ENCODE measurements at places on chromosomes 13 and 19.
A peak's percentile ranks its signal among the peaks of the same experiment; 100 is the strongest.

GRCh38 chr13:36369268-36370107, 23.3 kb upstream of the SPART start:
- no peak for DNase-seq

- no peak for DNase-seq
These were observed 593.2 kb downstream of the LMO7 start for GRCh38 chr13:76229281-76229680.

DNA sequence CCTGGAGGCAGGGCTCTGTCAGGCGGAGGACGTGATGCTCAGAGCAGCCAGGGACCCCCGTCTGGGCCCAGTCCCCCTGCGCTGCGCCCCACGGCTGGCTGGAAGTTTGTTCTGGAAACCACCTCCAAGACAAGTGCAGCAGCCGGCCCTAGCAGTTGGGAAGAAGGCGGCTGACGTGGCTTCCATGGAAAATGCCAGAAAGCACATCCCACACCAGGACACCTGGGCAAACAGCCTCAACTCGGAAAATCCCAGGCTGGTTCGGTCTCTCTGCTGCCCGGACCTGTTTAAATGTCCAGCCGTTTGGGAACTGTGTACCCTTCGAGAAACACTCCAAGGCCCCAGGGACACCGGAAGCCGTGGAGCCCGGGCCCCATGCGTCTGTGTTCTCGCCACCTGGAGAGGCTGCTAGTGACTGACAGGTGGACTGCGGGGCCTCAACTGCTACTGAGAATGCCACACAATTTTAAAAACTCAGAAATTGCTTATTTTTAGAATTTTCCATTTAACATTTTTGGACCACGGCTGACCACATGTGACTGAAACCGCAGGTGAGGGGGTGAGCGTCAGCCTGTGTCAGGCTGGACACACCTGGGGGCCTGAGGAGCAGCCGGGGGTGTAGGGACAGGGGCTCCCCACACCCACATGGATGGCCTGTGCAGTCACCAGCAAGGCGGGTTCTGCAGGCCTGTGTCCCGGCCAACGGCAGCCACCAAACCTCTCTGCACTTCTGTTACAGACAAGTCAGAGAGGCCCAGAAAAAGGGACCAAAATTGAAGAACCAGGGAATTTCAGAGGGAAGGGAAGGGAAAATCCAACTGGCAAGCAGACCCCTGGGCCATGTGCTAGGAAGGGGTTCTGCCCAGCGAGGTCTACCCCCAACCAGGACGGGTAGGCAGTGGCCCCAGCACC, 31.7 kb downstream of the RASA3 start:
- no peak for DNase-seq

DNA sequence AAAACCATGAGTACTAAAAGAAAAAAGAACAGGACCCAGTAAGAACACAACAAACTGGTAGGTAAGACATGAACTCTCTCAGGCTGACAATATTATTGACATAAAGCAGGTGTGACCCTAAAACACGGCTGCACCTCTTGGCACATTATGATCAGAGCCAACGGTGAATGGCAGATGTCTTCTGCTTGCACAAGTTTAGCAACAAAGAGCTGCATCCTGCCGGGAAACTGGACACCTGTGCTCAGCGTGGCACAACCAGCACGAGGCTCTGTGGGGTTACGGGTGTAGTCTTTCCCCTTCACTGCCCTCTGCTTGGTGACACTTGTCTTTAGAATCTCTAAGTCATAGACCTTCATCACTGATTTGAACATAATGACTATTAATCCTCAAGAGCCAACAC, 97.9 kb downstream of the DOCK9 start:
- DNase-seq: no peak

GRCh38 chr13:86581706-86582105, 782.5 kb upstream of the SLITRK6 start:
- DNase-seq: no peak

GRCh38 chr19:47492571-47493377, 8.8 kb upstream of the KPTN start:
- no peak for DNase-seq

DNA sequence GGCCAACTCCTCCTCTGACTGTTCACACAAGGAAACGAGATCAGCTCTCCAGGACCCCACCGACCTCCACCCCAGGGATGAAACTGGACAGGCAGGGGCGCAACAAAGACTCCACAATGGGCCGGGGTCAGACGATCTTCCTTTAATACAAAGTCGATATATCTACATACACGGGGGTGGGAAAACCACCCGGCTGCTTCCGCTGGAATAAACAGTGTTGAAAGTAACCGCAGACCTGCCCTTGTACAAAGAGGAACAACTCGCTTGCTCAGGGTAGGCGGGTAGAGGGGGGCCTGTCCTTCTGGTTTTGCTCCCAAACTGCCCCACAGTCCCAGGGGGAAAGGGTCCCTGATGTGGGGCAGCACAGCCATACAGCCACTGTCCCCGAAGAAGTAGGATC, 135.2 kb downstream of the PTPRS start:
- no peak for DNase-seq

- no peak for DNase-seq
These were observed 99.3 kb downstream of the FGF14 start for GRCh38 chr13:102302534-102302933.

DNA sequence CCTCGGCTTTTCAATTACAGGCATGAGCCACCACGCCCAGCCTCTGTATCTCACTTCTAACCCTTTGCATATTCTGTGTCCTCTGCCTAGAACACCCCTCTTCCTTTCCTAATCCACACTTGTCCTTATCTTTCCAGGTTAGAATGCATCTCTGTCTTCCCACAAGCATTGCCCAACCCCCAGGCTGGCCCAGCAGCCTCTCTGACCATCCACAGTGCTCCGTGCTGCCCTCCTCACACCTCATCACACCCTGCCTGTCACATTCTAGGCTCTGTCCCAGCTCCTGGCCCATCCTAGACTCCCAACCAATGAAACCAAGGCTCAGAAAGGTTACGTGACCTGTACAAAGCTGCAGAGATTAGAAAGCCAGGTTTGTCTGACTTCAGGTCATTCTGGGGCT, 11.3 kb downstream of the JAK3 start:
- DNase-seq: no peak

- no peak for DNase-seq
These were observed 764 bp downstream of the UPF1 start for GRCh38 chr19:18832306-18833140.

DNA sequence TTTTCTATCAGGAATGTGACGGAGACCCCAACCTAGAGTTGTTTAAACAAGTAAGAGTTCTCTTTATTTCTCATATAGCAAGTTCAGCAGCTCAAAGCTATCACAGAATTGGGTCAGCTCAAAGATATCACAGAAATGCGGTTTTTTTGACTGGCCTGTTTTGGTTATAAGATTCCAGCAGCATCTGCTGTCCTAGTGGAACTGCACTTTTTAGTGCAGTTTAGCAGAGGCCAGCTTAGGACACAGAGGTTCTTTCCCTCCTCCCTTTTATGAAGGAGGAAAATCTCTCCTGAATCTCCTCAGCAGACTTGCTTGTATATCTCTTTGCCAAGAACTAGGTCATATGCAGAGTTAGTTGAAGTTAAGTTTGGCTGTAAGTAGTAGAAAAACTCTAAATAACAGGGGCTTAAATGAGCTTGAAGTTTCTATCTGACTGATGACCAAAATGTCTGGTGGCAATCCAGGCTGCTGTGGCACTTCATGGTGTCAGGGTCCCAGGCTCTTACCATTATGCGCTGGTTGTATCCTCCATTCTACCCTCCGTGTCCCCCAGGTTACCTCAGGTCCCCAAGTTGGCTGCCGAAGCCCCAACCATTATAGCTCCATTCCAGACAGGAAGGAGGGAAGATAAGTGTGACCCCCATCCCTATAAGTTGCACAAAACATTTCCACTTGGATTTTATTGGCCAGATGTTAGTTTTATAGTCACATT, 6.6 kb downstream of the PPP2R1A start:
- DNase-seq: no peak

DNA sequence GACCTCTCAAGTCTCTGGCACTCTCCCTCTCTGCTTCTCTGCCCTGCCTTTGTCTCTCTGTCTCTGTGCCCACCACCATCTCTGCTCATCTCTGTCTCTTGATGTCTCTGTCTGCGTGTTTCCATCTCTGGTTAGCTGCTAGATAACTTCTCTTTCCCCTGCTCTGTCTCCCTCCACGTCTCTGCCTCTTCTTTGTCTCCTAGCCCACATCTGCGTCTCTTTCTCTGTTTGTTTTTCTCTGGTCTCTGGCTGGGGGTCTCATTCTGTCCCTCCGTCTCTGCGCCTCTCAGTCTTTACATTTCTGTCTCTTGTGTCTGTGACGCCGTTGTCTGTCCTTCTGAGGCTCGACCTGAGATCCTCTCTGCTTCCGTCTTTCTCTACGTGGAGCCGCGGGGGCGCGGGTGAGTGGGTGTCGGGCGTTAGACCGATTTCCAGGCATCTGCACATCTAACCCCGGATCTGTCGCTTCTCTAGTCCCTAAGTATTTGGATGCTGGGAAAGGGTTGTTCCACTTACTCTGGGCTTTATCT, 386 bp downstream of the GIPR start:
- no peak for DNase-seq

DNA sequence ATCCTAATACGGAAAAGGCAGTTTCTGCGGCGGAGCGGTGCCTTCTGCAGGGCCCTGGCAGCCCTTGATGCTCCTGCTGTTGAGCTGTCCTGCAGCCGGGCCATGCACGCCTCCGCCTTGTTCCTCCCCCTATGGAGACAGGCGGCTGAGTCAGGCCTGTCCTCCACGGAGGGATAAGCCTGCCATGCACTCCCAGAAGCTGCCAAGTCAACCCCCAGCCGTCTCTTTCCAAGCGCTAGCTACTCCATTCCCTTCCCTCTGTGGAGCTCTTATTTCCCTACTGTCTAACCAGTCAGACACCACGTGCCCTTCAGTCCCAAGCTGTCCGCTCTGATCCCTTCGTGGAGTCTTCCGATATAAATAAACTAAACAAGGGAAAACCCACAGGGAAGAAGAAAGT, 197.0 kb downstream of the COL4A1 start:
- DNase-seq: no peak

- no peak for DNase-seq
These were observed 399.2 kb downstream of the MYO16 start for GRCh38 chr13:109028624-109029023.

GRCh38 chr19:41299755-41300089, 10.2 kb upstream of the CCDC97 start:
- peak; percentile 46 for DNase-seq

GRCh38 chr19:47730910-47731309, 14.4 kb upstream of the NOP53 start:
- no peak for DNase-seq

- no peak for DNase-seq
These were observed 12.8 kb upstream of the NANOS3 start for GRCh38 chr19:13864046-13864666.

- no peak for DNase-seq
These were observed 559.0 kb upstream of the SLC10A2 start for GRCh38 chr13:103625194-103625593.
